ENCODE measurements at places on chromosomes 1 and 21.

GRCh38 chr1:180920702-180921101 lies 8.0 kb downstream of the KIAA1614 start:
- no peak for DNase-seq

GRCh38 chr21:46136739-46137349 lies 18.5 kb downstream of the FTCD start:
- DNase-seq, result no peak

GRCh38 chr1:246566813-246567645 lies 773 bp downstream of the CNST start:
- DNase-seq, result no peak

DNA sequence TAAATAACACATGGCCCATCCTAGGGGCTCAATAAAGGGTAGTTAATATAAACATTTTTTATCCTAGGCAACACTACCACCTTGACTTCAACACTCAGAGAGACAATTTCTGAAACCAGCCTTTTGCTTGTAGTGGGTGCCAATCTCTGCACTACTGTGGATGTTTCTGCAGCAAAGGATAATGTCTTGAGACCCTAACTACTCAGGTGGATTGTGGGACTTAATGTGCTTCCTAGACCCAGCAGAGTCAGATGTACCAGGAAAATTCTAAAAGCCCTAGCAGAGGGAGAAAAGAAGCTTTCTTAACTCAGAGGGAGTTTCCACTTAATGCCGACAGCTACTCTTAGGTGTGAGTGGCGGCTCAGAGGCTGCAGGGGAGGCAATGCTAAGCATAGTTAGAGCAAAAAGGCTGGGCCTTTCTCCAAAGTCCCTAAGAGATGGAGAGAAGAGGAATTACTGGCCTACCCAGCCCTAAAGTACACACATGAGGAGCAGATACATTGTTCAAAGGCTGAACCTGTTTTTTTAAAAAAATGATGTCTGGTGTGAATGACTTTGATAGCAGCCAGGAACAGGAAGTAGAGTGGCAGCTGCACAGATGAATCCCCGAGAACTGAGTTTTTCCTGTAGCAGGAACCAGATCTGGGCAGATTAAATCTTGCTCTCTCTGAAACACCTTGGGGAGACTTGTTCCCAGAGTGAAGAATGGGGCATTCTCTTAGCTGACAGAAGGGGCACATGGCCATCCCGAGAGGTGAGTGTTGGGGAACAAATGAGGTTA lies 33.5 kb upstream of the ABCD3 start:
- no peak for DNase-seq

DNA sequence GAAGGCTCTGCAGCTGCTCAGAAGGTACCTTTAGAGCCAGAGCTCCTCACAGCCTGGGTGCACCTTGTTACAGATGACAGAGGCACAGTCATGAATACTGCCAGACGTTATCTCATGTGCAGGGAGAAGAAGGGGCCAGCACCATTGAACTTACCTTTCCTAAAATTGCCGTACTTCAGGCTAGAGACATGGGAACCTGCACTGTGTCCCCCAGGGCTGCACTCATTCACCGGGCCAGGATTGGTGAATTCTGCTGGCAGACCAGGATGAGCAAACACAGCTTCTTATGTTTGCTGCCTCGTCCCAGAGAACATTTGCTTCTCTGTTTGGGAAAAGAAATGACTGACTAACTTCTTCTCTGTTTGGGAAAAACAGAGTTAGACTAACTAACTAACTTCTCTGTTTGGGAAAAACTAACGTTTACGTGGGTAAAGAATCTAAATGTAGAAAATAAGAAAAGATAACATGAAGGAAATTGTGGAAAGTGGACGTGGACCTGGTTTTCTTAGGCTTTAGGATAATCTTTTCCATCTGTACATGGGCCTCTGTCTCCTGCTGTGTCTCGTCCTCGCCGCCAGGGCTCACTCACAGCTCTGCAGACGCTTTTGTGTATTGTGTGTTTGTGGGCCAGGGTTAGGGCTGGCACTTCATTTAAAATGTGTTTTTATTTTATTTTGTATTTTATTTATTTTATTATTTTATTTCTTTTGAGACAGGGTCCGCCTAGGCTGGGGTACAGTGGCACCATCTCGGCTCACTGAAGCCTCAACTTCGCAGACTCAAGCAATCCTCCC lies 9.9 kb downstream of the OBSCN start:
- DNase-seq, result no peak

GRCh38 chr1:93255222-93256079 lies 74.9 kb downstream of the CCDC18 start:
- no peak for DNase-seq

DNA sequence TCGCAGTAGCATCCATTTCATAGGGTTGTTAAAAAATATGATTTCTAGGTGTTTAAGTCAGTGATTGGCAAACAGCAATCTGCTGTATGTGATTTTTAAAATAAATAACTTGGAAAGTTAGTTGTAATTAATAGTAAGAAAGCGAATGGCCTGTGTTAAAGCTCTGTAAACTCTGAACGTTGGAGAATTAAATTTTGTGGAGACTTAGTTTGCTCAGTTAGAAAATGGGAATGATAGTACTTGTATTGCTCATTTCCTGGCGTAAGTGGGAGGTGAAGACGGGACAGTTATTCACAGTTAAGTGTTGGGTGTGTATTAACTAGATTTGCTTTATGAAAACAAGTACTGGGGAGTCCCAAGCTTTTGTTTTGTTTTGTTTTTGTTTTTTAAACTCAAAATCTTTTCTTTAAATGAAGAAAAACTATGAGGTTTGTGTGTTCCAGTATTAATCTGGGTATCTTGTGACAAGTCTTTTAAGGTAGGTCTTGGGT lies 995 bp downstream of the CACYBP start:
- DNase-seq, result no peak

DNA sequence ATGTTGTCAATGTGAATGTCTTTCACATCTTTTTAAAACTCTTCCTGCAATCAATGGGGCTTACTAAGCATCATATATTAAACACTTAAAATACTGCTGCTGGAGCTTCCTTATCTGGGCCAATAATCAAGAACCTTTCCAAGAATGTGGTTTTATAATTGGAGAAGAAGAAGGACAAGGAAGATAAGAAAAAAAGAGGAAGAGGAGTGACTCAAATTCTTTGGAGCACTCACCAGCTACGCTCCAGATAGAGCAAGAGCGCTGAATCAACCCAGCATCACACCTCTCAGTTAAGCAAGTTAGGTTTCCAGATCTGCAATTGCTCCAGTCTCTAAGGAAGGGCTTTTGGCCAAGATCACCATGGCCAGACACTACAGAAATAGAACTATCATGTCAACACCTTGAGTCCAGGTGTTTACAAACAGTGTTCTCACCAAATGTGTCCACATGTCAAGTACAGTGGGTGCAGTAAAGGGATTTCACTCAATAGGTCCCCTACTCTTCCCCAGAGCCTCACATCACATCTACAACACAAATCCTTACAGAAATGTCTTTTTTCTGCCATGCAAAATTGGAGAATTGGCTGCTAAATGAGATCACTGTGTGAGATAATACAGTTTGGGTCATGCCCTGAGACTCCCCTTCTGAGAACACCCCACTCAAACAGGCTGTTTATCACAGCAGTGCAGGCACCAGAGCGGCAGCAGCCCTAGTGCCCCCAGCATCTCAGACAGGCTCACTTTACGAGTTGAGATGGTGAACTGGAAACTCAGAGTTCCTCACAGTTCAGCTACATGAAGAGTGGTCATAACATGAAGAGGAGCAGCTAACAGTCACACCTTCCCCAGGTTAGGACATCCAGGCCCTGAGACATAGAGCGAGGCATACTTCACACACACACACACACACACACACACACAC lies 1.7 kb upstream of the SPRR2B start:
- no peak for DNase-seq

GRCh38 chr1:63892632-63893395 lies 119.0 kb downstream of the ROR1 start:
- no peak for DNase-seq

DNA sequence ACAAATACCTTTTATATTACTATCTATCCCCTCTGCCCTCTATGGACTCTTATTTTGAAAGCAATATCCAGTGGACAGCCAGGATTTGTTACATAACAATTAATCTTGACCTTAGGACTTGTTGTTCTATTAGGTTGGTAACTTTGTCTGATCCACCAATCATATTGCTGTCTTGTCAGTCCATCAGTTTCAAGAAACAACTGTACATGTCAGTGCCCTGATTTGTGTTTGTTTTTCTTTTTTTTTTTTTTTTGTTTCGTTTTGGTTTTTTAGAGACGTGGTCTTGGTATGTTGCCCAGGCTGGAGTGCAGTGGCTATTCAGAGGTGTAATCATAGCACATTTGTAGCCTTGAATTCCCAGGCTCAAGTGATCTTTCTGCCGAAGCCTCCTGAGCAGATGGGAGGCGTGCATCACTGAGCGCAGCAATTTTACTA lies 1.5 kb upstream of the SCP2 start:
- no peak for DNase-seq

- DNase-seq, result no peak
Observed at GRCh38 chr1:40057310-40058030, 16.9 kb downstream of the CAP1 start.

DNA sequence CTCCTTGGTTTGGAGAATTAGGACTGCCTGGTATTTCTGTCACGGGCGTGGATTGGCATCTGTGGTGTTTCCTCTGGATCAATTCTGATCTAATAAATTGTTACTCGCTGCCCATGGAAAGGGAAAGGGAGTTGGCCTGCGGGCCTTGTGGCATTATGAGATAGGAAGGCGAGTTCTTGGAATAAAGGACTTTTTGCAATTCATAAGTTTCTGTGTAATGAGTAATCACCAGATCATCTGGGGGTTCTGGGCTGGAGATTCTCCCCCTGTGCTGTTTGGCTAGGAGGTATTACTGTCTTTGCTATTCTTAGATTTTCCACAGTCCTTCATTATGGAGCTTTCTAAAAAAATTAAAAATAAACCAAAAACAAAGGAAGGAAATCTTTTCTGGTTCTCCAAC lies 315.9 kb downstream of the CAMTA1 start:
- no peak for DNase-seq

GRCh38 chr1:111923766-111924165 lies 65.7 kb downstream of the KCND3 start:
- DNase-seq, result no peak
